ENCODE measurements at places on chromosomes 16 and 17. TPM values are rescaled to one million over a fixed set of nuclear protein-coding genes. Genes with fewer than 3 reads are reported as not detected.

GRCh38 chr17:56983366-56983765 lies 5.4 kb downstream of the SCPEP1 start:
- H3K27me3 ChIP-seq = no peaks in the 10 kb centered on the region
- H3K4me1 ChIP-seq = peaks cover 18% of the 10 kb centered on the region
- no peak overlapping the region for H3K27ac ChIP-seq
- H3K36me3 ChIP-seq = no peaks in the 10 kb centered on the region

The HNF1B gene
- 0.04 TPM for total RNA-seq

- H3K27me3 ChIP-seq = no peaks in the 10 kb centered on the region
- no peaks in the 10 kb centered on the region for H3K36me3 ChIP-seq
- no peak overlapping the region for H3K4me3 ChIP-seq
- no peaks in the 10 kb centered on the region for H3K4me1 ChIP-seq
These were observed 290.5 kb downstream of the HAPSTR1 start for GRCh38 chr16:9381905-9382304.

DNA sequence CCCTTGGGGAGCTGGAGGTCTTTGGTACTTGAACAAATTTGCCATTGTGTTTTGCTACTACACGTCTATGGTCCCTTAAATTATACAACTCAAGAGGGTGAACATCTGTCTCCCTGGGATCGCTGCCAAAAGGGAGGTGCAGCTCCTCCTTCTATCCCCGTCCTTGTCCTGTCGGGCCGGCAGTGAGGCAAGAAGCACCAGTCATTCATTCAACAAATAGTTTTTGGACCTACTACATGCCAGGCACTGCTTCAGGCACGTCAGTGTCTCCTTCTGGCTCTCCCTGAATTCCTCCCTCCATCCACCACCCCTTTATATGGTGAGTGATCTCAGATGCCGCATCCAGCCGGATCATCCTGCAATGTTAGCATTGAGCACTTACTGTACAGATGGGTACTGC lies 2.2 kb upstream of the RPL38 start:
- H3K4me1 ChIP-seq = peaks cover 26% of the 10 kb centered on the region
- no peak for DNase-seq
- peaks cover 11% of the 10 kb centered on the region for H3K27me3 ChIP-seq
- H3K36me3 ChIP-seq = peaks cover 24% of the 10 kb centered on the region
- H3K4me3 ChIP-seq = no peak overlapping the region
- H3K27ac ChIP-seq = no peak overlapping the region

DNA sequence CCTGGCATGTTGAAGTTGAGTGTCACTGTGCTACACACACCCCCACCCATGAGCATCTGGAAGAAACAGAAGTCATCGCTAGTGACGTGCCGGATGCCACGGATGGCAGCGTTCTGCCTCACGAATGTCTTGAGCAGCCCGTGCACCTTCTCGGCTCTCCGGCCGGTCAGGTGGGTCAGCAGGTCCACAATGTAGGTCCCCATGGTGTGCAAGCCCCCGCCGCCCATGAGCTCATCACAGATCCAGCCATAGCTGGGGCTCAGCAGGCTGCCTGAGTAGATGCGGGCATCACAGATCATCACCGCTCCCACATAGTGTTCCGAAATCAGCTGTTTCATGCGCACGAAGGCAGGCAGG lies 8.9 kb downstream of the C16orf86 start:
- no peak for DNase-seq
- no peaks in the 10 kb centered on the region for H3K27me3 ChIP-seq
- H3K4me3 ChIP-seq = no peak overlapping the region
- no peak overlapping the region for H3K27ac ChIP-seq
- H3K36me3 ChIP-seq = no peaks in the 10 kb centered on the region

Data from GM23338 (cell line).